AG04449 (cell line): ENCODE measurements at places on chromosomes 11 and 22.

DNA sequence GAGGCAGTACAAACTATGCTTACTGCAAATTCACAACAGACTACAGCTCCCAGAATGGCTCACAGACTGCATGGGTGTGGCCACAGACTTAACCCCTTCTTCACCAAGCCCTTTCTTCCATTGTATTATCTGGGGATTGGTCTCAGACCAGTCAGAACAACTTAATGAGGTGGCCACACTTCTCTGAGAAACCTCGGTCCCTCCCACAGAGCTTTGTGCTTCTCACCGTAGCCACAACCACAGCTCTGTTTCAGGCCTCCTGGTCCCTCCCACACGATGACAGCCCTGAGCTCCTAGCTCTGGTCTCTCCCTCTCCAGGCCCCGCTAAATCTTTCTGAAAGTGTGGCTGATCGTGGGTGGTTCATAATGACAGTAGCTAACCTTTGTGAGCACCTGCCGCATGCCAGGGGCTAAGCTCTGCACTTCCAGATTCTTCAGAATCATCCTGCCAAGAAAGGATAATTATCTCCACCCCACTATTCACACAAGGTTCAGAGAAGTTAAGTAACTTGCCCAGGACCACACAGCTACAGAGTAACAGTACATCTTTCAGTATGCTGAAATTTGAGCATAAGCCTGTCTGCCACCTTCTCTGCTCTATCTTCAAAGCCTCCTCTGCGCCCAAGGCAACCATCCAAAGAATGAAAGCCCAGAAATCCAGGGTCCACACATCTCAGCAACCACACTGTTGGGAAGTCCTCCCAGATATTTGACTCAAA is 5.4 kb downstream of the PDE2A start:
- no peak for DNase-seq

DNA sequence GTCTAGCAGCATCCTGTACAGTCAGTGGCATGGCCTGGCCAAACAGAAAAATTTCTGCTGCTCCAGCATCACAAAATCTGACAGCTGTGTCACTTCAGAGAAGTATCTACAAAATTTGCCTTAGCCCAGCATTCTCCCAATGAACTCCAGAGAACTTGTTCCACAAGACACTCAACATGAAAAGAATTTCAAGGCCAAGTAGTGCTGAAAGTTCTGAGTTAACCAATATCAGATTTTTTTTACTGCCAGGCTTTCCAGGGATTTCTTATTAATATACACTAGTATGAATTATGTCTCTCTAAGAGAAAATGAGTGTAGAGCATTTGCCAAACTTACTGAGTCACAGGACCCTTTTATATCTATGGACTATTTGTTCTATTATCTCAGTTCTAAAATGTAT is 68.8 kb downstream of the OR5AK2 start:
- no peak for DNase-seq

DNA sequence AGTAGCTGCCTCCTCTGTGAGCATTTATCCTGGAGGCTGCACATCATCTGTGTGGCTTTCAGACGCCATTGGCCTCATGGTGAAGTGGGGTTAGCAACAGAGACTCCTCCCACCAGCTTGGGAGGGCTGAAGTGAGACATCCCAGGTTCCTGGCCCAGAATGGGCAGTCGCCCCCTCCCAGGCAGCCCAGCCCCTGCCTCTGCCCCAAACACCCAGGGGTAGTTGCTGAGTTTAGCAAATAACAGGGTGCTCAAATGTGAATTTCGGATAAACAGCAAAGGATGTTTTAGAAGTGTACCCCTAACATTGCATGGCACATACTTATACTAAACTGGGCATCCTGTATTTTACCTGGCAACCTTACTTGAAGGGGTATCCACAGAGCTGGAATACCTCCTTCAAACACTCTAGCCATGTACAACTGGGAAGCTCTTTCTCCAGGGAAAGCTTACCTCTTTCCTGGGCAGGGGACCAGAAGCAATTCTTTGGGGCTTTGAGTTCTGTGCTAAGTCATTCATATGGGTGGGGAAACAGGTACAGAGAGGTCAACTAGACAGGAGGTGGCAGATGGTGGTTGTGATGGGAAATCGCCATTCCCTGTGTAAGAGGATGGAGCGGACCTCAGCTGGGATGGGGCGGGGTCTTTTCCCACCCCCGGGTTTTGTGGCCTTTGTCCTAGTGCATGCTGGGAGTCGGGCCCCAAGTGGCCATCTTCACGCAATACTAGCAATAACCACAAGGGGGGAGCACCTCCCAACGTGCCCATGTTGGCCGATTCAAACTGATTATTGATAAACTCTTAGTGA is 19.3 kb downstream of the MTFP1 start:
- no peak for DNase-seq

GRCh38 chr11:74021998-74022397 is 13.1 kb upstream of the UCP3 start:
- DNase-seq: no peak

DNA sequence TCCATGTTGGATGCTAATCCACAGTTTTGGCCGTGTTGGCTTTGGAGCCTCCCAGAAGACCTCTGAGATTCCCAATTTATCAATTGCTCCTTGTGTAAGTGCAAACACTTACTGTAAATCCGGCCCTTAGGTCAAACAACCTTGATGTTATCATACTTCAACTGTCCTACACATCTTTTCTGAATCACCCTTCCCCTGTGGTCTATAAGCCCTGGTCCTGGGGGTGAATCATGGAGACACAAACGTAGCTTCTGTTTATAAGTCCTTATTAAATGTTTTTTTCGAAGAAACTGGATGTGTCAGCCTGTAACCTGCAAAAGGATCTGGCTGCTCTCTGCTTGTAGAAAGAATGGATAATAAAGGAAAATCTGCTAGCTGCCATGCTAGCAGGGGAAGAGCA is 1.7 kb upstream of the IL10RA start:
- DNase-seq: no peak

DNA sequence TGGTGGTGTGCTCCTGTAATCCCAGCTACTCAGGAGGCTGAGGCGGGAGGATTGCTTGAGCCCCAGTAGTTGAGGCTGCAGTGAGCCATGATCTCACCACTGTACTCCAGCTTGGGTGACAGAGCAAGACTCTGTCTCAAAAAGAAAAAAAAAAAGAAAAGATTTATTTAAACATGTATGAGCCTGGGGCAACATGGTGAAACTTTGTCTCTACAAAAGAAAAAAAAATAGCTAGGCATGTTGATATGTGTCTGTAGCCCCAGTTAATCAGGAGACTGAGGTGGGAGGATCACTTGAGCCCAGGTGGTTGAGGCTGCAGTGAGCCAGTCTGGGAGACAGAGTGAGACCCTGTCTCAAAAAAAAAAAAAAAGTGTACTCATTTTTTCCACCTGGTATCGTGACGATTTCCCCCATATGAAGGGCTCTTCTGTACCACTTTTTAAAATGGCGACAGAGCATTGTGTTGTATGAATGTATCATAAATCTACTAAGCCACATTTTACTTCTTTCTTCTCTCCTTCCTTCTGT is 16.4 kb upstream of the KCTD14 start:
- DNase-seq: no peak

GRCh38 chr22:43183496-43184277 is 3.2 kb downstream of the TTLL12 start:
- no peak for DNase-seq

DNA sequence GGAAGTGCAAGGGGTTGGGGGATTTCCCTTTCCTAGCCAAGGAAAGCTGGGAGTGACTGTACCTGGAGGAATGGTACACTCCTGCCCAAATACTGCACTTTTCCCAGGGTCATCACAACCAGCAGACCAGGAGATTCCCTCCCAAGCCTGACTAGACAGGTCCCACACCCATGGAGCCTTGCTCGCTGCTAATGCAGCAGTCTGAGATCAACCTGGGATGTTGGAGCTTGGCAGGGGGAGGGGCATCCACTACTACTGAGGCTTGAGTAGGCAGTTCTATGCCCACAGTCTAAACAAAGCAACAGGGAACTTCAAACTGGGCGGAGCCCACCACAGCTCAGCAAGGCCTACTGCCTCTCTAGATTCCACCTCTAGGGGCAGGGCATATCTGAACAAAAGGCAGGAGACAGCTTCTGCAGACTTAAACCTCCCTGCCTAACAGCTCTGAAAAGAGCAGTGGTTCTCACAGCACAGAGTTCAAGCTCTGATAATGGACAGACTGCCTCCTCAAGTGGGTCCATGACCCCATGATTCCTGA is 58.5 kb downstream of the SLC22A9 start:
- no peak for DNase-seq

DNA sequence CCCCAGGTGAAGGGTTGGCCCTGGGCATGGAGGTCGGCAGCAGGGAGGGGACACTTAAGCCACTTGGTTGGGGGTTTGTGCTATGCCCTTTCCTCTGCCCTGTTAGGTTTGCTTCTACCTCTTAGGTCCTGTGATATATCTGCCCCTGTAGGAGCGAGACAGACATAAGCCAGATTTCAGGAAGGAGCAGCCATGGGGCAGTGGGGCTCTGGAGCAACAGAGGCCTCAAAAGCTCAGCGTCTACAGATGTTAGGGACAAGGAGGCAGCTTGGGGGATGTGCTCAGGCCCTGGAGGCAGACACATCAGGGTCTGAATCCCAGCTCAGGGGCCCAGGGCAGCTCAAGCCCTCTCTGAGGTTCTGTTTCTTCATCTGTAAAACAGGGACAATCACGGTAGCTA is 27.2 kb upstream of the KCNQ1OT1 start:
- DNase-seq: no peak
